Bone marrow (tissue), 2 donors: ENCODE measurements at places on chromosomes 2 and 18.

DNA sequence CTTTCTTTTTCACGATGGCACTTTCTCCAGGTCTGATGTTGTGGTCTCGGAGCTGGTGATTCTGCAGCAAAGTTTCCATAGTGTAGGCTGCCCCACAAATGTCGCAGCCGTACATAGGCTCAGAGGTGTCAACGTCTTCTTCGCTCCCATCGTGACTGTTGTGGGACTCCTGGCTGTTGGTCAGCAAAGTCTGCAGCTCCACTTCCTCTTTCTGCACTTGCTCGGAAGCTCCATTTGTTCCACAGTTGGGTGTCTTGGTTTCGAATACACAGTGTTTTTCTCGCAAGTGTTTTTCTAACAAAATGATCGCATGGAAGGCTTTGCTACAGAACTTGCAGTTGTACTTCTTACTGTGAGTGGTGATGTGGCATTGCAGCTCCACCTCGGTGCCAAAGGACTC, 126.8 kb downstream of the ZNF521 start:
- no peak for DNase-seq

GRCh38 chr2:54672590-54673456, 50.6 kb upstream of the EML6 start:
- no peak for DNase-seq

GRCh38 chr2:178949584-178949983, 100.4 kb downstream of the CCDC141 start:
- DNase-seq, result no peak

GRCh38 chr18:8794156-8794933, 89.0 kb downstream of the MTCL1 start:
- no peak for DNase-seq

GRCh38 chr2:77009307-77009706, 512.9 kb downstream of the LRRTM4 start:
- no peak for DNase-seq

- DNase-seq, result no peak
Measured at GRCh38 chr2:133812826-133813617, 244.8 kb upstream of the NCKAP5 start.

- no peak for DNase-seq
Measured at GRCh38 chr2:227179988-227180685, 15.7 kb downstream of the COL4A3 start.

GRCh38 chr2:30456579-30456978, 9.5 kb downstream of the LCLAT1 start:
- DNase-seq, result no peak

DNA sequence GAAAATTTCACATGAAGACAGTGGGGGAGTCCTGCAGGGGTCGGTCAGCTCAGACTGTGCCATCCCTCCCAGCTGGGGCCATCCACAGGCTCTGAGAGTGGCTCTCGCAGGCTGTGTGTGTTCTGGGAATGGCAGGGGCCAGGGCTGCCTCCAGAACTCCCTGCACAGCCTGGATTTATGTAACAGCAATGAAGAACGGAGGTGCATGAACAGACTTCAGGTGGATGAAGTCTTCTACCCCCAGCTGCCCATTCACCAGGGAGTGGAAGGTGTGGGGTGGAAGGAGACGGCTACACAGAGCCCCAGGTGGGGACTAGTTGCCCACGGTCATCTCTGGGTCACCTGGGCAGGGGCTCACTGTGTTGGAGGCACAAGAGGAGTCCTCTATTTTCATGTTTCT, 56.1 kb upstream of the HDAC4 start:
- no peak for DNase-seq

DNA sequence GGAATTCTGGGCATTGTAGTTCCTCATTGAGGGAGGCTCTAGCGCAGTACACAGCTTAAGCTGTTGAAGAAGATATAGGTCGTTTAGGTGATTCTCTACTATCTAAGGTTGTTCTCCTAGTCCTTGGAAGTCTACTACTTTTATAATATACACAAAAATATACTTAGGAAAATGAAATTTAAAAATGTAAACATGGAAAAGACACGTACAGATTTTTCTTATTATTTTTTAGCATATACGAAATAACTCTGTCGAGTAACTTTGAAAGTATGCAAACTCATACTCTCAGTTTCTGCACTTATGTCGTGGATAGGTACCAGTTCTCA, 272 bp upstream of the FASTKD1 start:
- no peak for DNase-seq

GRCh38 chr2:1701556-1702185, 42.6 kb downstream of the PXDN start:
- no peak for DNase-seq

- no peak for DNase-seq
Measured at GRCh38 chr2:166375195-166375735, 479 bp downstream of the SCN9A start.
